ENCODE measurements at places on chromosomes 2 and 18. TPM values are rescaled to one million over a fixed set of nuclear protein-coding genes. Genes with fewer than 3 reads are reported as not detected.

The RNF181 gene
- total RNA-seq: 43.3 TPM

DNA sequence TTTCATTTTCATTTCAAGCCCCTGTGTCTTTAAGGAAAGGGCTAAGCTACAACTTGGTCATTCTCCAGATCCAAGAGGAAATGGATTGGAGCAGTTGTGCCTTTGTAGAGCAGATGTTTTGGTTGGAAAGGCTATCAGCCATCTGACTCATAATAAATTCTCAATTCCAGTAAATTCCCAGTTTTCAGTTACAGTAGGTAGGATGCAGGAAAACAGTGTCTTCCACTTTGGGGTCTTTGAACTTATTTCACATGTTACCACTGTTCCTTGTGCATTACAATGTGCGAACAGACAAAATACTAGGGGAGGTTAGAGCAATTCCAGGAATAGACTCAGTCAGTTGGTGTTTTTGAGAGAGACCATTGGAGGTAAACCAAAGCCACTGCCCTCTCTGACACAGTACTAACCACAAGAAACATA is 211.9 kb downstream of the BABAM2 start:
- DNase-seq: no peak

DNA sequence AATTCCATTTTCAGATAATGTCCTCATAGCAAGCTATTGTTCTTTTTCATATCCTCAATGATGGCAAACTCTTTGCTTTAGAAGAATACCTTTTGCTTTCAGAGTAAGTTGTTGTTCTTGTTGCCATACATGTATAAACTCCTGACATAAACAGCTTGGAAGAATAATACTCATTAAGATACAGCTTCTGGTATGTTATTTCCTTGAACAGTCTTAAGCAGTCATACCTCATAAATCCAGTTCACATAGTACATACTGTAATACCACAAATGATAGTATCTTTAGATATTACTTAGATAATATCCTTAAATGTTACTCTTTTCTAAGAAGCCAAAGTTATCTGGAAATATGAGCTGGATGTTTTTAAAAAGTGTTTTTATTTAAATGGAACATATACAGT is 23.2 kb downstream of the METTL8 start:
- DNase-seq: no peak

GRCh38 chr2:20353241-20353992 is 2.8 kb upstream of the PUM2 start:
- no peak for DNase-seq

- no peak for DNase-seq
These were observed 312.8 kb upstream of the FANCL start for GRCh38 chr2:58553937-58554336.

DNA sequence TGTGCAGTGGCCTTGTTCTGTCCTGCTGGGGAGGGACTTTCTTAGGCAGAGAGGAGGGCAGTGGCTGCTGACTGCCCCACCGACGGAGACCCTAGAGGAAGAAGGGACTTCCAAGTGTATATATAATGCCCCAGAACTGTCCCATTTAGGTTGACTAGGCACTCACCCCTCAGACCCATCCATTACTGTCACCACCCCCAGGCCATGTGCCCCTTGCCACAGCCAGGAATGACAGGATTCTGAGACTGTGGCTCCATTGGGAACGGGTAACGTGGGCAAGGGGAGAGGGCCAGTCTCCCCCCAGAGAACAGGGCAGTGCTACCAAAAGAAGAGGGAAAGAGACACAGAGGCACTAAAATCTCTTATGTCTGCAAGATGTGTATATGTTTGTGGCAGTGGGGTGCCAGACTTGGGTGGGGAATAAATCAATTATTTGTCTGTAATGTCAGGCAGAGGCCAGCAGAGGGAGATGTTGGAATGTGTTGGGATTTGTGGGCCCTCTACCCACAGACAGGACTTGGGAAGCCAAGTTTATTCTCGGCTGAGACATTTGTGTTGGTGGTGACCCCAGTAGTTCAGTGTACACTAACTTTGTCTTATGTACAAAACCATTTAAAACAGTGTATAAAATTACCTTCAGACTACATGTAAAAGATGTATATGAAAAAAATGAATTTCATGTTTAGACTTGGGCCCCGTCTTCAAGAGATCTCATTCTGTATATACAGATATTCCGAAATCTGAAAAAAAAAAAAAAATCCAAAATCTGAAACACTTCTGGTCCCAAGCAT is 24.0 kb upstream of the TMEM37 start:
- DNase-seq: no peak

All from T-helper 17 cell (primary cell).